Esophagus muscularis mucosa (tissue), 4 donors: ENCODE measurements at places on chromosomes 5 and 9. TPM values are rescaled to one million over a fixed set of nuclear protein-coding genes. Genes with fewer than 3 reads are reported as not detected.
A peak's percentile ranks its signal among the peaks of the same experiment; 100 is the strongest.

Gene MED27
- 19.7 TPM for total RNA-seq

DNA sequence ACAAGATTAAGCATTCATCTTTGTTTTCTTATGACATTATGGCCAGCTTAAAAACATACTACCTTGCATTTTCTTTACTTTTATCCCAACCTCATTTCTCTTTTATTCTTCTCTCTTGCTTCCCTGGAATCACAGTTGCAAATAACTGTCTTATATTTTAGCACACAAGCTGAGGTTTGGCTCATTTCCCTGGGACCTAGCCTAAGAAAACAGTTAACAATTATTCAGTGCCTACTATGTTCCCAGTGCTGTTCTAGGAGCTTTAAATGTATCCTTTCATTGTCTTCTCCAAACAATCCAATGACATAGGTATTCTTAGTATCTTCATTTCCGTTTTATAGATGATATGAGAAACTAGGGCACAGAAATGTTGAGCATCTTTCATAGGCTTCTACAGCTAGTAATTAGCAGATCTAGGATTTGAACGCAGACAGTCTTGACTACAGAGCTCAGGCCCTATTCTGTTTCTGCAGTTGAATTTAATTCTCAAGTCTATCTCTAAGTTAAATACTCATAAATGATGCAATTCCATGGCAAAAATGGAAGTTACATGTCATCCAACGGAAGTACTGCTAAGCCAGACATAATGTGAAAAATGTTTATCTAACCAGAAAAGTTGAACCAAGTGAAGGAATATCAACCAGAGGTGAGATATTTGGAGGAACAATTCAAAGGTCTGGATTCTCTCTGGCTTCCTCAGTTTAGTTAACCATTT is 52.3 kb upstream of the MTAP start:
- no peaks in the 10 kb centered on the region for H3K27me3 ChIP-seq
- H3K27ac ChIP-seq, result no peak overlapping the region
- no peak overlapping the region for H3K4me3 ChIP-seq
- no peaks in the 10 kb centered on the region for H3K36me3 ChIP-seq

- H3K36me3 ChIP-seq, result no peaks in the 10 kb centered on the region
- H3K4me3 ChIP-seq, result no peak overlapping the region
- no peak for DNase-seq
- no peak overlapping the region for H3K27ac ChIP-seq
These were observed 1028.5 kb downstream of the NR2F1-AS1 start for GRCh38 chr5:92552206-92553160.

DNA sequence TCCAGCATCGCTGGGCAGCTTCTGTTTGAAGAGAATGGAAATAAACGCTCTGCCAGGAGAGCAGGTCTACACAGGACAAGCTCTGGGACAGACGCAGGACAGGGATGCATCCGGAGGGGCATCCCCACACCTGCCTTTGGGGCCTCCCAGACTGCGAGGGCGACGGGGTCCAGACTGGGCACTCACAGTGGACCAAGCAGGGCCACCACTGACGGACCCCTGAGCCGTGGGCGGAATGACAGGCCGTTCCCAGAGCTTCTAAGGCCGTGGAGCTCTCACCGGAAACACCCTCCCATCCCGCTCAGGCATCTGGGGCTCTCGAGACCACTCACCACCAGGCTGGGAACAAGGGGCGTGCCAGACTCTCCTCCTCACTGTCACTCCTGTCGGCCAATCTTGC is 10.5 kb upstream of the TMEM250 start:
- peaks cover 5% of the 10 kb centered on the region for H3K27me3 ChIP-seq
- no peaks in the 10 kb centered on the region for H3K36me3 ChIP-seq
- no peak overlapping the region for H3K27ac ChIP-seq
- no peak overlapping the region for H3K4me3 ChIP-seq
- peaks cover 25% of the 10 kb centered on the region for H3K4me1 ChIP-seq
- DNase-seq, result no peak

DNA sequence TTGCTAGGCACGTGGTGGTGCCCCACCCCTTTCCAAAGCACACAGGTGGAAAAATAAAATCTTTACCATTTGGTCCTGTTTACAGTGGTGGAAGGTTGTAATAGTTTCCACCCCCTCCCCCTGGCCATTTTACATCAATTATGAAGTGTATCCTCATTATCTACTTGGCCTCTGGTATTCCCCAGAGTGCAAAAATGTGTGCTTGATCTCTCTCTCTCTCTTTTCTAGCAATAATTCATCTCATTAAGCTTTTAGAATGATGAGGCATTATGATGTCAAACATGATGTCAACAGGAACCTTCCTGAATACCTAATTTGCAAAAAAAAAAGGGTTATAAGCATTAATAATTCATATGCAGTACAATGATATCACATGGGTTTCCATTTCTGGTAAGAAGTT is 3.1 kb downstream of the PDE8B start:
- no peak overlapping the region for H3K4me3 ChIP-seq
- H3K36me3 ChIP-seq, result no peaks in the 10 kb centered on the region
- H3K27ac ChIP-seq, result no peak overlapping the region
- no peaks in the 10 kb centered on the region for H3K27me3 ChIP-seq

- peaks cover 15% of the 10 kb centered on the region for H3K4me1 ChIP-seq
- DNase-seq, result no peak
- H3K4me3 ChIP-seq, result no peak overlapping the region
- H3K36me3 ChIP-seq, result peaks cover 79% of the 10 kb centered on the region
- H3K27ac ChIP-seq, result no peak overlapping the region
These were observed 21.2 kb downstream of the OTULIN start for GRCh38 chr5:14685757-14686156.

- peaks cover 23% of the 10 kb centered on the region for H3K4me1 ChIP-seq
- H3K36me3 ChIP-seq, result no peaks in the 10 kb centered on the region
- DNase-seq, result no peak
- H3K4me3 ChIP-seq, result no peak overlapping the region
These were observed 114.6 kb upstream of the ADAMTSL1 start for GRCh38 chr9:18359335-18359734.

Gene SGCD
- total RNA-seq, result 16.7 TPM

Gene GFI1B
- 0.17 TPM for total RNA-seq

- H3K27me3 ChIP-seq, result no peaks in the 10 kb centered on the region
- no peaks in the 10 kb centered on the region for H3K4me1 ChIP-seq
These were observed 27.0 kb downstream of the CNOT8 start for GRCh38 chr5:154885439-154885838.

Gene RPL12
- total RNA-seq, result 1,179 TPM

Gene INSL4
- not detected for total RNA-seq

DNA sequence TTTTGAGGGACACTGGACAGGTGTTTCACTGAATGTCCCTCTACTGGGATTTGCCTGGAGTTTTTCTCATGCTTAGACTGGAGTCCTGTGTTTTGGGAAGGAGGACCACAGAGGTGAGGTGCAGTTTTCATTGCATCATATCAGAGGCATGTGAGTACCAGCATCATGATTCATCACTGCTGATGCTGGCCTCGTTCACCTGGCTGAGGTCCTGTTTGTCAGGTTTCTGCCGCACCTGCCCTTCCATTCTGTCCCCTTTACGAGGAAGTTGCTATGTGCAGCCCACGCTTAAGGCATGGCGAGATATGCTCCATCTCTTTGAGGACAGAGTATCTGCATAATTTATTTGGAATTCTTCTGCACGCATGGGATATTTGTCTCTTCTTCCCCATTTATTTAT is 162.1 kb downstream of the TENT4A start:
- H3K27ac ChIP-seq, result no peak overlapping the region
- peak; percentile 83 for DNase-seq
- no peak overlapping the region for H3K4me3 ChIP-seq
- no peaks in the 10 kb centered on the region for H3K36me3 ChIP-seq
- H3K4me1 ChIP-seq, result no peaks in the 10 kb centered on the region

DNA sequence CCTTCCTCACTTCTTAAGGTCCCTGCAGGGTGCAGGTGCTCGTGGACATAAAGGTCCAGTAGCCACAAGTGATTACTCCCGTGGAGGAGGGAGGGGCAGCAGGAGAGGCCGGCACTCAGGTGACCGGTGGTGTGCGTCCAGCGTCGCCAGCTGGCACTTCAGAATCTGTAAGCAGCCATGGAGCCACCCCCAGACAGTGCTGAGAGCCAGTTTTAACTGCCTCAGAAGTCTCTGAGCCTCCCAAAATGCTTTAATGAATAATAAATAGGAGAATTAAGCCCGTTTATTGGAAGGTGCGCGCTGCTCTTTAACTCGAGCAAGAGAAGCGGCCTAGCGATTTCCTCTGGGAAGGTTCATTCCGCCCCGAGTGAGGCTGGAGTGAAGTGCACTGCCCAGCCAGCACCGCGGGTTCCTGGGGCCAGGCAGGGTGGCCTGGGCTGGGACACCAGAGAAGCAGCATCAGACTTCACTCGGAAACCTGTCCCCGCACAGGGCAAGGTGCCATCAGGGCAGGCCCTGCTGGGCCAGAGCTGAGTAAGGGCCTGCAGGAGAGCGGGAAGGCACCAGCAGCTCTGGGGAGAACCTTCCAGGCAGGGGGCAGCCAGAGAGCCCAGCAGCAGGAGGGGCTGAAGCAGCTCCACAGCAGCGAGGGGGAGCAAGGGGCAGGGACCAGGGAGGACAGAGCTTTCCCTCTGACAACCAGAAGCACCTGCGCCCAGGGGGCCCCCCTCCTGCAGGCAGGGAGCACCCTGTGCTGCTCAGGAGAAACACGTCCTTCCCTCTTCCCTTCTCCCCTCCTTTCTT is 61.2 kb downstream of the VAV2 start:
- no peak overlapping the region for H3K4me3 ChIP-seq
- no peak overlapping the region for H3K27ac ChIP-seq
- DNase-seq, result no peak

DNA sequence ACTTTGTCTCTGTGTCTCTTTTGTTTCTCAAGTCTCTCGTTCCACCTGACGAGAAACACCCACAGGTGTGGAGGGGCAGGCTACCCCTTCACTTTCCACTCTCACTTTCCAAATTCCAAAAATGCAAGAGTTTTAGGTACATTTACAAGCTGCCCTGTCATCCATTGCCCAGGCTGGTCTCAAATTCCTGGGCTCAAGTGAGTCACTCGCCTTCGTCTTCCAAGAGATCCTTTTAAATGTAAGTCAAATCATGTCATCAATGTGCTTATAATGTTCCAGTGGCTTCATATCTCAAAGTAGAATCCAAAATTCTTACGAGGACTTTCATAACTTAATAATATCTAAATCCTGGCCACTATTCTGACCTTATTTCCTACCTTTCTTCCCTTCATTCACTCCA is 20.4 kb upstream of the UGCG start:
- H3K4me3 ChIP-seq, result no peak overlapping the region
- no peaks in the 10 kb centered on the region for H3K36me3 ChIP-seq
- H3K27me3 ChIP-seq, result no peaks in the 10 kb centered on the region
- H3K27ac ChIP-seq, result no peak overlapping the region
- H3K4me1 ChIP-seq, result no peaks in the 10 kb centered on the region

DNA sequence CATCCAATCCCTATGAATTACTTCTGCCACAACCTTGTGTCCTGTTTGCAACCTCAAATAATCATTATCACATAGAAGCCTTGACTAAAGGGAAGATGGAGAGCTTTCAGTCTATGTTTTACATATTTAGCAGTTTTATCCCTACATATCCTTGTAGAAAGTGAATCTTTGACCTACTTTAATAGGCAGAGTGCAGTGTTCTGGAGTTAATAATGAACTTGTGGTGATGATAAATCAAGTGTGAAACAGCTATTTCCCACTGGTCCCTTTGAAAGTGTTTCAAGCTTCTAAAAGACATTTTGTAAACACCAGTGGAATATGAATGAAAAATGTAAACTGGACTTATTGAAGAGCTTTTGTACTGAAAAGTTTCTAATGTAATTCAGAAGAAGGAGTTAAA is 406.7 kb downstream of the GABRG2 start:
- H3K4me1 ChIP-seq, result no peaks in the 10 kb centered on the region
- no peak for DNase-seq
- no peaks in the 10 kb centered on the region for H3K27me3 ChIP-seq

Gene OTULIN
- total RNA-seq, result 16.9 TPM

Gene SLC6A18
- total RNA-seq, result not detected

Gene NXNL2
- total RNA-seq, result 1.3 TPM

Gene GLRA1
- total RNA-seq, result not detected

DNA sequence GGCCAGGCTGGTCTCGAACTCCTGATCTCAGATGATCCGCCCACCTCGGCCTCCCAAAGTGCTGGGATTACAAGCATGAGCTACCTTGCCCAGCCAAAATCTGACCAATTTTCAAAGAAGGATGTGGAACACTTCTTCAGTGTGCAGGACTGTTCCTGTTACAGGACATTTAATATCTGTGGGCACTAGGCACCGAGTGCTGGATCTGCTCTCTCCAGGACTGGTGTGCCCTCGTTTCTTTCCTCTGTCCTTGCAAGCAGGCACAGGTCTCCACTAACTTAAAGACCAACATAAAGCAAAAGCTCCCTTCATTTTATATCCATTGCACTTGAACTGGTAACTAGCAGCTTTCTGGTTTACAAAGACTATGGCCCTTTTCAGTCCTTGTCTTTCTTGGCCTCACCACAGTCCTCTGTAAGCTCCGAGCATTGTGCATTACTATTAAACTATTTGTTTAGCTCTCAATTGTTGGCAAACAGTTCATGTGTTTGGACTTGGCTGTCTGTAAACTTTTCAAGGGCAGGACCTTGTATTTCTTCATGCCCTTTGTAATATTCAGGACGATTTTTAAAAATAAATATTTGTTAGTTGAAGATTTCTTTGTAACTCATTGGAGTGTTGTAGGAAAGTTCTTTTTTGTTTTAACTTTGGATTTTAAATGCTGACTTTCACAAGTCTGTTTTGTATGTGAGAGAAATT is 37.3 kb downstream of the ARHGEF28 start:
- H3K4me3 ChIP-seq, result no peak overlapping the region
- DNase-seq, result no peak
- no peaks in the 10 kb centered on the region for H3K4me1 ChIP-seq
- H3K27ac ChIP-seq, result no peak overlapping the region
- no peaks in the 10 kb centered on the region for H3K36me3 ChIP-seq
